Skeletal muscle cell (primary cell): ENCODE measurements at places on chromosomes 4 and X.
A peak's percentile ranks its signal among the peaks of the same experiment; 100 is the strongest.

DNA sequence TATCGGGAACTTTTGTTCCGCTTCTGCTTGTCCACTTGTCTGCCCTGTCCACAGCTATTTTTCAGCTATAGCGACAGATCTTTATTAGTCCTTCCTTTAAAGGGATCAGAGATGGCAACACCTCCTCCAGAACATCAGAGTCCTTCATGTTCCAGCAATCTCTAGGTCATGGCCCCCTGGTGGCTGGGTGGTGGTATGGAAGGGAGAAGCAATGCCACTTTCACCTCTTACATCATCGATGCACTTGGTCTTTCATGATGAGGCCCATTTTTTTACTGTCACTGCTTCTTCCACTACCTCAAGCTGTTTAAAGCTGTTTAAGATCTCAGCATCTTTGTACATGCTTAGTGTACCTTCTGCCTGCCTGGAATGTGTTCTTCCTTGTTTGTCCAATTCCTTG lies 106.7 kb downstream of the ARHGAP6 start:
- DNase-seq, result no peak

- no peak for DNase-seq
These were observed 180.0 kb downstream of the AFAP1 start for GRCh38 chr4:7759635-7760034.

DNA sequence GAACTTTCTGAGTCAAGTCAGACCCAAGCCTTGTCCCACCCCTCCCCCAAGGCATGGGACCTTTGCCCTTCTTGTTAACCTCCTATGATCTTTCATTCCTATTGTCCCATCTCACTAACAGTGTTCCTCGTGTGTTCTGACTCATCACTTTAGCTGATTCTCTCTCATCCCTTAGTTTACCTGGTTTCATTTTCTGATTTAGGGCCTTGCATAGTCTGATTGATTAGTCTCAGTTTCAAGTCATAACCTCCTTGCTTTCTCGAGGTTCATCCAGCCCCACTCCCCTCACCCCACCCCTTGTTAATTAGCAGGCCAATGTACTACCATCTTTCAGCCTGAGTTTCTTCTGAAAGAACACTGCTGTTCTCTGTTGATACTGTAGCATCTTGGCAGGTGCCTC lies 517.4 kb downstream of the RPA4 start:
- no peak for DNase-seq

DNA sequence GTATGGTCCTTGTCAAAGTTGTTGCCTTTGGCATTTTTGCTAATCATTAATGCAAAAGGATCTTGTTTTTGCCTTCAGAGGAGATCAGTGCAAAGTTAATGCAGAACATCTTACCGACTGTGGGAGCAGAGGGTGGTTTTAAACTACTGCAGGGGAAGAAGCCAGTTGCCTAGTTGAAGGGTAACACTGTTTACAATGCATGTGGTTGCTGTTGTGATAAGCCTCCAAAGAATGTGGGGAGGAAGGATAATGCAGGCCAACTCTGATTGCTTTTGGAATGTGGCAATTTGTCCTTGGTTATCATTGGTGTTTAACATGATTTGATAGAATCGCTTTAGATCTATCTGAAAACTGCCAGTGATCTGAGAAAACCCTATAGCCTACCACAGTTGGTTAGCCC lies 204.3 kb upstream of the TLL1 start:
- DNase-seq, result no peak

GRCh38 chr4:73883306-73883705 lies 14.1 kb downstream of the CXCL1 start:
- peak; percentile 74 for DNase-seq

- DNase-seq, result no peak
These were observed 90.3 kb downstream of the CYSLTR1 start for GRCh38 chrX:78237127-78237526.
